ENCODE measurements at places on chromosomes 2 and 18. TPM values are rescaled to one million over a fixed set of nuclear protein-coding genes. Genes with fewer than 3 reads are reported as not detected.

RPS27A gene
- total RNA-seq = 928 TPM

SIX3 gene
- total RNA-seq = 0.59 TPM

PRKAG3 gene
- not detected for total RNA-seq

- no peaks in the 10 kb centered on the region for H3K27me3 ChIP-seq
- H3K36me3 ChIP-seq = no peaks in the 10 kb centered on the region
- H3K4me3 ChIP-seq = no peak overlapping the region
- DNase-seq = no peak
- no peak overlapping the region for H3K27ac ChIP-seq
These were observed 274.2 kb downstream of the DYSF start for GRCh38 chr2:71727562-71727961.

DNA sequence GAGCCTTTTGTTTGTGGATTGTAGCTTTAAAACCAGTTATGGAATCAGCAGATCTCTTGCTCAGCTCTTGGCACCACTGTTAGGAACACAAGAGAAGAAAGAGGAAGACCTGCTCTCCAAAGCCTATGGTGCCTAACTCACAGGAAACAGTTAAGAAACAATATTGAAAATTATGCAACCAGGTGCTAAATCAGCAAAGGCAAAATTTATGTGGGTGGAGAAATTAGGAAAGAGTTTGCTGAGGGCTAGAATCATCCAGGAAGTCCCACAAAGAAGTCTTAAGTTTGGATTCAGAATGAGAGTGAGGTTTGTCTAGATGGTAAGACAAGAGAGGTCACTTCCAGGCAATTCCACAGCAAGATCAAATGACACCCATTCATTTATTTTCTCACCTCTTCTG, 49.4 kb downstream of the AOX1 start:
- no peaks in the 10 kb centered on the region for H3K36me3 ChIP-seq
- peaks cover 3% of the 10 kb centered on the region for H3K4me1 ChIP-seq
- no peaks in the 10 kb centered on the region for H3K27me3 ChIP-seq
- H3K27ac ChIP-seq = no peak overlapping the region
- peak; percentile 9 for DNase-seq

- no peaks in the 10 kb centered on the region for H3K4me1 ChIP-seq
- no peak overlapping the region for H3K4me3 ChIP-seq
- no peaks in the 10 kb centered on the region for H3K27me3 ChIP-seq
- DNase-seq = no peak
- no peaks in the 10 kb centered on the region for H3K36me3 ChIP-seq
These were observed 148.8 kb downstream of the ACKR3 start for GRCh38 chr2:236718207-236718992.
